ENCODE measurements at places on chromosomes 6 and 20. TPM values are rescaled to one million over a fixed set of nuclear protein-coding genes. Genes with fewer than 3 reads are reported as not detected.

Gene GGTLC1
- not detected for total RNA-seq

- peaks cover 5% of the 10 kb centered on the region for H3K4me1 ChIP-seq
- H3K27ac ChIP-seq: no peak overlapping the region
- no peak overlapping the region for H3K4me3 ChIP-seq
- peaks cover 12% of the 10 kb centered on the region for H3K27me3 ChIP-seq
- no peak for DNase-seq
- no peaks in the 10 kb centered on the region for H3K36me3 ChIP-seq
These were observed 64.0 kb downstream of the THBS2 start for GRCh38 chr6:169189686-169190085.

Gene XKR7
- 0.04 TPM for total RNA-seq

- peaks cover 18% of the 10 kb centered on the region for H3K27me3 ChIP-seq
- DNase-seq: no peak
- H3K36me3 ChIP-seq: peaks cover 2% of the 10 kb centered on the region
- H3K4me1 ChIP-seq: peaks cover 6% of the 10 kb centered on the region
These were observed 22.9 kb upstream of the TMEM170B start for GRCh38 chr6:11514672-11515071.

Gene RAB44
- total RNA-seq: not detected

Gene MICAL1
- 23.5 TPM for total RNA-seq

DNA sequence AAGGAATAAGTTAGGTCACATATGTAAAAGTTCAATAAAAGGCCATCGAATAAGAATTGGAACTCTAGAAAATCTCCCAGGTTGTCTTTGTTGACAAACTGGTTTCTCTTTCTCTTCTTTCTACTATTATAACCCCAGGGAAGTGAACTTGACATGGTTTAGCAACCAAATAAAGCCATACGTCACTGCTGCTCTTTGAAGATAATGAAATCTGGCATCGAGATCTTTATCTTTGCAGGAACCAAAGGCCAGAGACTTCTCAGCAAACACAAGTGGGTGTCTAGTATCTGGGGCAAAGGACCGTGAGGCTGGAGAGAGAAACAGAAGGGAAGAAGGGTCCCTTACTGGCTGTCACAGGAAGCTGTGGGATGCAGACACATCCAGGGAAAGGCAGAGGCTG is 286.7 kb upstream of the CDYL start:
- DNase-seq: no peak
- no peak overlapping the region for H3K4me3 ChIP-seq
- peaks cover 3% of the 10 kb centered on the region for H3K36me3 ChIP-seq
- H3K27ac ChIP-seq: no peak overlapping the region

Gene TAGAP
- total RNA-seq: 167 TPM

GRCh38 chr20:50368813-50369224 is 141.4 kb upstream of the PTPN1 start:
- no peak overlapping the region for H3K4me3 ChIP-seq
- peaks cover 12% of the 10 kb centered on the region for H3K27me3 ChIP-seq
- DNase-seq: no peak
- H3K36me3 ChIP-seq: no peaks in the 10 kb centered on the region
- peaks cover 3% of the 10 kb centered on the region for H3K4me1 ChIP-seq
- H3K27ac ChIP-seq: no peak overlapping the region

Gene EPPIN
- not detected for total RNA-seq

DNA sequence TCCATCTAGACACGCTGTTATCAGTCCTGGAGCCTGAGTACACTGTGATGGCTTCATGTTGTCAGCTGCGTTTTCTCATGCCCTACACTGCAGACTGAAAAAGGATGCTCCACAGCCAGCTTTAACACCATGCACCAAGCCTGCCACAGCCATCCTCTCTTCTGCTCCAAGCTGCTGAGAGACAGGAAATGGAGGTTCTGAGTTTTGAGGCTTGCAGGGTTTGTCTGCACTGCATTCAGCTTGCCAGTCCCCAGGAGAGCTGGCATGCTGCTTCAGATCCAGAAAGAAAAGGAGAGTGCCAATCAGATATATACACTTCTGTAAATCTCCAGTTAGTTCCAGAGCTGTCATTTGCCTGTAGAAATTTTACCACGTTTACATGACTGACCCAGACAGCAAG is 550.7 kb upstream of the FLRT3 start:
- H3K27ac ChIP-seq: no peak overlapping the region
- H3K27me3 ChIP-seq: no peaks in the 10 kb centered on the region
- no peak overlapping the region for H3K4me3 ChIP-seq
- no peaks in the 10 kb centered on the region for H3K36me3 ChIP-seq
- no peak for DNase-seq
